ENCODE measurements at places on chromosomes 5 and 9.

DNA sequence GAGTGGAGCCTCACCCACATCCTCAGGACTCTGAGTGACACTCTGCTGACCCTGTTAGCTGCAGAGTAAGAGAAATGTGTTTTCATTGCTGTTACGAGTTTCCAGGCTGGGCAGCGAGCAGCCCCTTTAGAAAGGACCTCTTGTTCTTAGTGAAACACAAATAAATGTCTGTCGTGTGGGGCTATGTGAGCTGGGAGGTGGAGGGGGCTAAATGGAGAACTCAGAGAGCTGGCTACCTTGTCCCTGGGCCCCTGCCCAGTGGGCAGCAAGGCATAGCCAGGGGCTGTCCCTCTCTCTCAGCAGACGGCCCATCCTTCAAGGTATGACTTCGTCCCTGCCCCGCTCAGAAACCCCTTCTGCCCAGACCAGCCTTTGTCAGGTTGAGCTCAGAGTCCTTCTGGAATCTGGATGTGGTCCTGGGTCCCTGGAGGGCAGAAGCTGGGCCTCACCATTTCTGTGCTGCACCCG is 10.2 kb downstream of the DCANP1 start:
- no peak for DNase-seq

DNA sequence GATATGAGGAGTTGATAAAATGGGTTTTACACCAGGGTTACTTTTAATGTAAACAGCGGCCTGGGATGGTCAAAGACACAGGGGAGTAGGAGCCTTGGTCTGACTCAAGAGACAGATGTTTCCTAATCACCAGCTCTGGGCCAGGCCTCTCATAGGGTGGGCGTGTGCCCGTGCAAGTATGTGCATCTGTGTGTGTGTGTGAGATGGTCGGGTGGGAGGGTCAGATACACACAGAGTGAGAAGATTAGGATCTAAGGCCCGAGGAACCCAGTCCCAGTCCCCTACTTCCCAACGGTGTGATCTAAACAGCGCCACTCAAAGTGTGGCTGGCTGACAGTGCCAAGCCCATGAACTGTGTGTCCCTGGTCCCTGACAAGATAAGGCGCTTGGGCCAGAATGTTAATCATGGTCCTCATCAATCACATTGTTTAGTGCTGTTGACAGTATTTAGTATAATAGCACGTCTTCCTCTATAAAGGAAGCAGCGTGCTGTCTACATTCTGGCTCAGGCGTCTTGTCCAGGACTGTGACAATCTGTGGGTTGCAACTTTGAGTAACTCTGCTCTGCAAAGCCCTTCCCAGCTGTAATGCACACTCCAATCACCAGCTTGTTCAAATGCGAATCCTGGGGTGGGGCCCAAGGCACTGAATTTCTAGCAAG is 173.7 kb downstream of the DAB2IP start:
- no peak for DNase-seq

- DNase-seq, result no peak
These were observed 115.6 kb downstream of the CETN3 start for GRCh38 chr5:90293931-90294330.

DNA sequence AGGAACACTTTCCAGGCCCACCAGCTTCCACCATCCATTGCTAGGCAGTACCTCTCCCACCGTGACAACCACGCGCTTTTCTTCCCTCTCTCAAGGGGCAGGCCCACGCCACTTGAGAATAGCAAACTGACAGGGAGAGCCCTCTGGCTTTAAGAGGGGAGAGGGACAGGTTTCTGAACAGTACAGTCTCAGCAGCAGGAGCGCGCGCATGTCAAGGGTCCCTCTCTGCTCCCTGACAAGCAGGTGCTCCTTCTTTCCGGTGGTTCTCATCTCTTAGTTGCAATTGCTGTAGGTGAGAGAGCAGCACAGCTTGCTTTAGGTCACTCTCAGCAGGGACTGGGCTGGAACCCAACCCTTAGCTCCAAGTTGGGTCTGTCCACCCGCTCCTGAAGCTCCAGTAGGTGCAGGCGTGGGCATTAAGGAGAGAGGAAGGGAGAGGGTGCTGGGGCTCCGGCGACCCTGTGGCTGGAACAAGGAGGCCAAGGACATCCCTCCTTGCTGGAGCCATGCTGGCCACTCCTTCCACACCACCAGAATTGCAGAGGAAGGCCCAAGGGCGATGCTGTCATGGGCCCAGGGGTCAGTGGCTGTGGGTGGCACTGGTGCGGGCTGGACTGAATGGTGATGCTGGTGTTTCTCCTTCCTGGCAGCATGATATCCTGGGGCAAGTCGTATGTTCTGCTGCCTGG is 9.0 kb upstream of the PHF2 start:
- no peak for DNase-seq

DNA sequence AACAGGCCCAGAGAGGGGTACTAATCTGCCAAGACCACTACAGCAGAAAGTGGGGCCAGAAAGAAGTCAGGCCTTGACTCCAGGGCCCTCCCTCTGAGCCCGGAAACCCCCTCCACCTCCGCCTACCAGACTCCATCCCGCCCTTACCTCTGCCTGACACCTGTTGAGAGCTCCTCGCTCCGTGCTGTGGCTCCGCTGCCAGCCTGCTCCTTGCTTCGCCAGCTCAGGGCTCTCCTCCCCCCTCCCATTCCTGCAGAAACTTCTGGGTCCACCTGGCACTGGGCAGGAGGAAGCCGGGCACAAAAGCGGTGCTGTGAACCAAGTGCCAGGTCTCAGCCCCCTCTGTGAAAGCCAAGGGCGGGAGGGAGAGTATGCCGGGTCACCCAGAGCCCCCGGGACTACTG is 6.4 kb upstream of the ST6GALNAC6 start:
- DNase-seq, result no peak

DNA sequence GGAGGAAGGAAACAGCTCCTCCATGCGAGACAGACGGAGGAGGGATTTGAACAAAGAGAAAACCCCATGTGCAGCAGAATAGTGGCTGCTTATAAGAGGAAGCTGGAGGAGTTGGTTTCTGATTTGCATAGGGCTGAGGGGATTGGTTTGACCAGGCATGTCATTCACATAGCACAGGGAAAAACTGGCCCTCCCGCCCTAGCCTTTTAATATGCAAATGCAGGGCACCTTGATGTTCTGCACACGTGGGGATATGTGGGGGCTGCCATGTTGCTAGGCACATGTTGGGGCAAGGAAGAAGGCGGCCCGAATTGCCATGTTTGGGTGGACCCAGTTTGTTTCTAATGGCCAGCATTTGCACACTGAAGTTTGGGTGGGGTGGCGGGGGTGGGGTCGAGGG is 42.2 kb downstream of the OSMR start:
- no peak for DNase-seq

DNA sequence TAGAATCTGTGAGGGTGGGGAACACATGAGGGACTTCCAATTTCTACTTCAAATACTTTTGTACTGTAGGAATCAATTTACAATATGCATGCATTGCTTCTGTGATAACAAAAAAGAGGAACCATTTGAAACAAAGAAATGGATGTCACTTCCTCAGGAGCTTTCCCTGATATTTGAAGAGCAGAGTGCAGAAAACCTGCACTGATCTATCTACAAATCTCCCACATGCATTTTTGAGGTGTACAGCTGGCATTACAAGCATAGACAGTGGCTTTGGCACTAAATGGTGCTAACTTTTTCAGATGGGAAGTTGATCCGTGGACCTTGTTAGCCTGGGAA is 27.7 kb downstream of the YIPF5 start:
- no peak for DNase-seq

DNA sequence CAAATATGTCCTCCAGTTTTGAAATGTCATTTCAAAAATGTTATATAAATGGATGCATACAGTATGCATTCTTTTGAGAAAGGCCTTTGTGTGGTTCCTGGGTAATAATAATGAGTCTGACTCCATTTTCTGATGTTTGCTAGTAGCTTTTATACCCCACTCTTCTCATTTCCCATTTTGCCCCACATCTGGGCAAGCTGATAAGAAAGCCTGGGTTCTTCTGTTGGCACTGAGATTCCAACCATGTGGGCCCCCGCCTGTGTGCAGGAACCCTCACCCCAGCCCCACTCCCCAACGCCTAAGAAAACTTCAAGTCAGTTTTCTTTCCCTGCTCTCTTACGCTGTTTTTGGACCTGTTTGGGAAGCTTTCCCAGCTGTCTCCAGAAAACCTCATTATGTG is 89.4 kb downstream of the SNX18 start:
- no peak for DNase-seq

- no peak for DNase-seq
These were observed 60.5 kb downstream of the DAP start for GRCh38 chr5:10700516-10700915.

DNA sequence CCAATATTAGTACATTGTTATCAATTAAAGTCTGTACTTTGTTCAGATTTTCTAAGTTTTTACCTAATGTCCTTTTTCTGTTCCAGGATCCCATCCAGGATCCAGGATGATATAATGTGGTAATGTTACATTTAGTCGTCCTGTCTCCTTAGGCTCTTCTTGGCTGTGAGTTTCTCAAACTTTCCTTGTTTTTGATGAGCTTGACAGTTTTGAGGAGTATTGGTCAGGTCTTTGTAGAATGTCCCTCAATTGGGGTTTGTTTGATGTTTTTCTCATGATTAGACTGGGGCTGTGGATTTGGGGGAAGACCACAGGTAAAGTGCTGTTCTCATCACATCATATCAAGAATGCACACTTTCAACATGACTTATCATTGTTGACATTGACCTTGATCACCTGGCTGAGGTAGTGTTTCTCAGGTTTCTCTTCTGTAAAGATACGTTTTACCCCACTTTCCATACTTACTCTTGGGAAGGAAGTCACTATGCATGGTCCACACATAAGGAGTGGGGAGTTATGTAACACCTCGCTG is 9.6 kb downstream of the NDFIP1 start:
- DNase-seq, result no peak

- no peak for DNase-seq
These were observed 507.8 kb upstream of the MPDZ start for GRCh38 chr9:13787234-13787833.

DNA sequence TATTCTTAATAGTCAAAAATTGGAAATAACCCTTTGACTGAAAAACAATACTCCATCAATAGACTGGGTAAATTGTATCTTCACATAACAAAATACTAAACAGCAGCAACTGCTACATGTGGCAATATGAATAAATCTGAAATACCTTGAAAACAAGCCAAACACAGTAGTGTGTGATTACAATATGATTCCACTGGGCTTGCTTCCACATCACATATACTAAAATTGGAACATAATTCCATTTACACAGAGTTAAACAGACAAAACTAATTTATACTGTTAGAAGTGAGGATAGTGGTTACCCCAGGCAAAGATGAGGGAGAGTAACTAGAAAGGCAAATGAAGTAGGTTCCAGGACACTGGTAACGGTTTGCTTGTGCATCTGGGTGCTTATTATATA is 20.4 kb downstream of the FNIP1 start:
- no peak for DNase-seq

DNA sequence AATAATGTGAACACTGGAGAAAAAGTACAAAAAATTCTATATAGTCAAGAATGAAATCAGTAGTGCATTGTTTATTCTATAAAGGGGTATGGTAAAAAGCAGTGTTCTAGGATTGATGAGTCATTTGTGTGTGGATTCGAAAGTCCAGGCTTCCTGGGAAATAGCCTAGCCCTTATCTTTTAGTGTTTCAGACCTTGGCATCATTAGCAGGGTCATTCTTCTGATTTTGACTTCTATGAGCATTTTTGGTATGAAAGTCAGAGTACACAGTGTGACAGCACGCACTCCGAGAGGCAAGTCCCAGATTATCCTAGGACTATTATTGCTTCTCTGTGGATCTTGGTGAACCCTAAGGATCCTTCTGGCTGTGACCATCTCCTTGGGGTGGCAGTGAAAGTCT is 16.9 kb downstream of the PCSK5 start:
- DNase-seq, result no peak

DNA sequence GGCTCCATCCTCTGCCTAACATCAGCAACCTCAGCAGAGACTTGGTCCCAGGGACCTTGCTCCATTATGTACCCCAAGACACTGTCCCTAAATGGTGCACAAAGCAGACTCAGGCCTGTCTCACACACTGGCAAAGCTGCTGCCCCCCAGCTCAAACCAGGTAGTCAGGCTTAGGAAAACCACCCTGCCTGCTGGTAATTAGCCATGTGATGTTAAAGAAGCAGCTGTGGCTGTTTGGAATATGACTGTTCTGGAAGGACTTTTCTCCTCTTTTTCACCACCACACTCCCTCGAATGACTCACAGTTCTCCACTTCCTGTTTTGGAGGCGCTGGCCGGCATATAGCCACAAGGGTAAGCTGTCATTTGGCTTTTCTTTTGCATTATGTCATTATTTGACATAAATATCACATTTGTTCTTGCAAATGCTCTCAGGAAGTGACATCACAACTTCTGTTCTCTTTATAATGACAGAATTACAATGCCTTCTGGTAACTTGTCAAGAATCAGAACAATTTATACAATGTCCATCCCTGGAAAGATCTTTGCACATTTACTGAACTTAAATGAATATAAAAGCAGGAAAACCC is 113.9 kb downstream of the SUSD1 start:
- no peak for DNase-seq

GRCh38 chr5:160959804-160960203 is 107.8 kb upstream of the ATP10B start:
- peak; percentile 8 for DNase-seq

DNA sequence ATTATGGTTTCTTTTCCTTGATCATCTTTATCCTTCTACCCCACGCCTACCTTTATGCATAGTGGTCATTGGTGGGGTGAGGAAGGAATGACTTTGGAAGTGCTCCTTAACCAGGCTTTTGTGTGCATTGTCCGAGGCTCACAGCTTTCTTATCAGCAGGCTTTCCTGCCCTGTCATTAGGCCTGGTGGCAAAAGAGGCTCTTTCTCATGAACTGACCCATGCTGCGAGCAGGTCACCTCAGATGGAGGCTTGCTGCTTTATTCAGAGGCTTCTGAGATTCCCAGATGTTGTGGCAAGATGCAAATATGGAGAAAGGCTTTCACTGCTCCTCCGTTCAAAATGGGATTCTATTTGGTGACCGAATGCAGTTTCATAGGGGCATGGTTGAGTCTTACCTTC is 57.4 kb upstream of the DMRTA1 start:
- DNase-seq, result no peak

DNA sequence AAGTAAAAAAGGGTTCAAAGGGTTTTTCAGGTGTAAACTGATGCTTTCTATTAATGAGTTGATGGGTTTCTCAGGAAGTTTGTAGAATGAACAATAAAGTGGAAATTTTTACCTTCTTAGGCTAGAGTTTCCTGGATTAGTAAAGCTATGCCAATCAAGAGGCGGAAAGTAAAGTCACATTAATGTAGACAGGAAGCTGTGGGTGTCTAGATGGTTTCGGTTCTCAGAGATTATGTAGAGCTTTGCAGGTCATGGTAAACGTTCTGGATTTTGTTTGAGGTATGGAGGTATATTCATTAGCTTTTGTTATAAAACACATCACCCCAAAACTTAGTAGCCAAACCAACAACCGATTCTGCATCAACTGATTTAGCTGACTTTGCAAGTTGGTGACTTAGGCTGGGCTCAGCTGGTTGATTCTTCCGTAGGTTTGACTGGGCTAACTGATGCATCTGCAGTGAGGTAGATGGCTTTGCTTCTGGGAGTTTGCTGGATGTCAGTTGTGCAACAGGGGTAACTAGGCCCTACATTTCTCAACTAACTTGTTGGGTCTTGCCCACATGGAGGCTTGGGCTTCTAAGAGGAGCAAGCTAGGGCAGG is 273.8 kb downstream of the MSX2 start:
- no peak for DNase-seq

GRCh38 chr9:113398796-113399195 is 2.3 kb downstream of the ALAD start:
- DNase-seq, result no peak

All from prostate gland (tissue), 2 donors.